Dermis microvascular lymphatic vessel endothelial cell (primary cell): ENCODE measurements at places on chromosomes 12 and 14. TPM values are rescaled to one million over a fixed set of nuclear protein-coding genes. Genes with fewer than 3 reads are reported as not detected.

The CPNE8 gene
- 11.0 and 13.9 TPM in 2 replicates for total RNA-seq

The JPH4 gene
- total RNA-seq, result under 0.01 and 0.13 TPM in 2 replicates

The SLC17A8 gene
- not detected in 2 replicates for total RNA-seq

The TEX52 gene
- total RNA-seq, result not detected in 2 replicates

The RD3L gene
- not detected in 2 replicates for total RNA-seq

The LRRC43 gene
- 1.1 and 1.5 TPM in 2 replicates for total RNA-seq

The CLEC6A gene
- total RNA-seq, result not detected in 2 replicates

The BCL7A gene
- 6.0 and 9.6 TPM in 2 replicates for total RNA-seq

The KCNC2 gene
- not detected in 2 replicates for total RNA-seq

The CPNE6 gene
- total RNA-seq, result not detected in 2 replicates

The DBX2 gene
- total RNA-seq, result not detected in 2 replicates

The RBM23 gene
- 36.1 and 44.4 TPM in 2 replicates for total RNA-seq

The HOXC12 gene
- total RNA-seq, result not detected in 2 replicates

The COL2A1 gene
- total RNA-seq, result not detected in 2 replicates

The KRT86 gene
- total RNA-seq, result under 0.01 TPM in 1 of 2 replicates, not detected in the other

The RAD9B gene
- total RNA-seq, result 0.25 and 0.26 TPM in 2 replicates

The CDK4 gene
- total RNA-seq, result 146 and 180 TPM in 2 replicates

The OR4E2 gene
- total RNA-seq, result not detected in 2 replicates

The TMEM30B gene
- total RNA-seq, result 0.13 and 0.38 TPM in 2 replicates

The FGD4 gene
- 8.6 and 9.2 TPM in 2 replicates for total RNA-seq

The SERPINA1 gene
- not detected in 2 replicates for total RNA-seq

The ENDOU gene
- under 0.01 TPM in 2 replicates for total RNA-seq

The MIP gene
- 0.26 and 0.51 TPM in 2 replicates for total RNA-seq

The CLEC4E gene
- not detected in 2 replicates for total RNA-seq

The SIX4 gene
- total RNA-seq, result 0.51 TPM in 2 replicates
